ENCODE measurements at places on chromosomes 5 and 9.

GRCh38 chr5:71601222-71602026, 14.3 kb downstream of the MCCC2 start:
- peak; percentile 75 for DNase-seq

GRCh38 chr9:21549251-21549765, 67.2 kb upstream of the IFNE start:
- no peak for DNase-seq

- DNase-seq: no peak
Observed at GRCh38 chr9:114619191-114619761, 8.2 kb downstream of the TMEM268 start.

DNA sequence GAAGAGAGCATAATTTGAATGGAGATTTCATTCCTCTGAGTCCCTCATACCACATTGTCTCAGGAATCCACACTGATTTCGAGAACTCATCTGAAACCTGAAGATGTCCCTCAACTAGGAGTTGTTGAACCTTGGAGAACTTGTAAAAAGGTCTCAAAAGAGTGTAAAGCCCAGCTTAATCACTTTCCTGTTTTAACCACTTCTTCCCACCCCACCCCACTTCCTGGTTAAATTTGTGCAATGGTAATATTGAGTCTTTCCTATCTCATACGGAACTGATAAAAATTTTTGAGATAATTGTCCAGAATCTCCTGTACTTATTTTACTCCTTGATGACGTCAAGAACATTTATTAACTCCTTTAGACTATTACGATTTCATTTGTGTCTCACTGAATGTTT, 240.7 kb downstream of the ARRDC3 start:
- no peak for DNase-seq

DNA sequence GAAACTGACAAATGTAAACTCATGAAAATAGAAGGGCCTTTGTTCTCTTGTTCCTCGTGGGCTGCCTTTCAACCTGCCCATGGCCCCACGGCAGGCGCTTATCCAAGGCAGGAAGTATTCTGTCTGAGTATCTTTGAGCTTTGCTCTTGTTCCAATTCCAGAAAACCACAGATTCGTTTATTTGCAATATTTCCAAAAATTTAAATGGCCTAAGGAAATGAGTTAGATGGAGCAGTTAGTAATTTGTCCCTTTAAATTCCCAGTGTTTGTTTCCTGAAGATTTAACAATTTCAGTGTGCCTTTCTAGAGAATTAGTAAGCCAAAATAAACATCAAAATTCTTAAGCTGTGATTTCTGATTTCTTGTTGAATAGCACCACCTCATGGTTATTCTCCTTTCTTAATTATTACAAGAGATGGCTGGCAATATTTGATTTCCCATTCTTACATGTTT, 299.4 kb upstream of the RASA1 start:
- DNase-seq: no peak

DNA sequence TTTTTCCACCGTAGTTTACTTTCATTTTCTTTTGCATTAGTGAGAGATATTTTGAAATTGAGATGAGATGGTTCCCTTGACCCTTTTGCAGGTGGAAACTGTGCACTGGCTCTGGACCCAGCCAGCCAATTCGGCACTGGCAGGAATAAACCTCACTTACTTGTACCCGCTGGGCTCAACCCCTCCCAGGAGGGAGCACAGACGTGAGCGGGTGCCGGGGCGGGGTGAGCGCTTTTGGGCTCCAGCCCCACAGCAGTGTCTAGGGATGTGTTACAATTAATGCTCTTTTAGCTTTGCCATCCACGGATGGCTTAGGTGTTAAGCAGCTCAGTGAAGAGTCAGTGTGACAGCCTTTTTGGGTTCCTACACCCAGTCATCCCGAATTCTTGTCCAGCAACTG, 766.1 kb upstream of the CHD1 start:
- DNase-seq: no peak

DNA sequence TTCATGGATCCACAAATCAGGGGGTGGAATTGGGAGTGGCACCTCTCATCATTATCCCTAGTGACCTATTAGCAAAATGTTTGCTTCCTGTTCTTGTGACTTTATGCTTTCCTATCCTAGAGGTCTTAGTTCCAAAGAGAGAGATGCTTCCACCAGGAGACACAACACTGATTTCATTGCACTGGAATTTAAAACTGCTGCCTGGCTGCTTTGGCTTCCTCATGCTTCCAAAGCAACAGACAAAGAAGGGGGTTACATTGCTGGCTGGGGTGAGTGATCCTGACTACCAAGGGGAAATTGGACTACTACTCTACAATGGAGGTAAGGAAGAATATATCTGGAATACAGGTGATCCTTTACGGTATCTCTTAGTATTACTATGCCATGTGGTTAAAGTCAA, 69.2 kb upstream of the SH3GL2 start:
- DNase-seq: no peak

DNA sequence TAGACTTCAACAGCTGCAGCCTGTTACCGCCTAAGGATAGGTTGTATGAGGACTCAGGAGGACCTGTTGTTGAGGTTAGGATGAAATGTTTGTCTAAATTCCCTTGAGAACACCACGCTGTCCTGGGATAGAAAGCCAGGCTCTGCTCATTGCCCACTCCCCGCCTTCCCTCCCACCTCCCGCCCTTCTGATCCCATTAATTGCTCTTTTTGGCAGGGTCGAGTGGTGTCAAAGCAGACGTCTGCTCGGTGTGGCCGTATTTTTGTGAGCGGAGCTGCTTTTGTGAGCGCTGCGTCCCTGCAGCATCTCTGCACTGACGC, 62.3 kb downstream of the SPATA31C2 start:
- DNase-seq: no peak

GRCh38 chr5:157390551-157391297, 69.3 kb upstream of the NIPAL4 start:
- DNase-seq: peak; percentile 81

DNA sequence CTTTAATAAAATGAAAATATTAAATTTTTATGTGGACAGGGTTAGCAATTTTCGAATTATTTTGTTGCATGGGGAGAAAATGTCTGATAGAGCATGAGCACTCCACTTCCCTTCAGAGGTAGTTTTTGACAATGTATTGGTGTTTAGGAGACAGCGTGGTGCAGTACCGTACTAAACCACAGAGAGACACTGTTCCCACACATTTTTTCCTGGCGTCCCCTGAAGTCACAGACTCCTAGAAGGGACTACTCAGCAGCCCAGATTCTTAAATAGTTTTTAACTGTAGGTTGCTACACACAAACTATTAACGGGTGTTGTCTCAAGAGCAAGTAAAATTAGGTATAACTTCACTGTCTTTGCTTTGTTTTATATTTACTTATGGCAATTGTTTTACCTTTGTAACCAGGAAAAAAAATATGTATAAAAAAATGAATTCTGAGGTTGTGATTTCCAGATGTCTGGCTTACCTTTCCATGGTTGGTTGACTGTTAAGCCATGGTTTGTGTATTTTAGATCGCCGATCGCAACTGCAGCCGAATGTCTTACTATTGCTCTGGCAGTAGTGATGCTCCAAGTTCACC, 171.2 kb downstream of the DOCK8 start:
- DNase-seq: peak; percentile 57

GRCh38 chr9:22119522-22120158, 110.5 kb upstream of the CDKN2B start:
- no peak for DNase-seq

GRCh38 chr5:98705841-98706240, 67.6 kb upstream of the RGMB start:
- DNase-seq: no peak

DNA sequence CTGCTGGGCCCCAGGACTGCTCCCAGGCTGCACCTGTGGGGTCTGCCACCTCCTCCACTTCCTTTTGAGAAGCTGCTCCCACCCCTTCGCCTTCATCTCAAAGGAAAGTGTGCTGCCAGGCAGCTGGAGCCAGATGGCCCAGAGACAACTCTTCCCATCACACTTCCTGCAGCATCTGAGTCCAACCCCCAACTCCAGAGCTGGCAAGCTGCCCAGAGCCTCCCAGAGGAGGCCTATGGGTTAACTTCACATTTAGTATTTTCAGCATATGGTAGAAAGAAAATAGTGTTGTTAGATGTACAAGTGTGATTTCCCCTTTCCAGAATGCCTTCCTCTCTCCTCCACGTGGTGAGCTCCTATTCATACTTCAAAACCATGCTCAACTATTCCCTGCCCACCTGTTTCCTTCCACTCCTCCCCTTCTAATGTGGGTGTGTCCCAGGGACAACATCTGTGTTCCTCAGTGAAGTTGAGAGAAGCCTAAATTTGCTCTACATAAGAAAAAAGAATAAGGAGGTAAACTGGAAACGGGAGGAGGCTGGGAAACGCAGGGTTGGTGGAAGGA, 38.6 kb upstream of the KCNMB1 start:
- DNase-seq: no peak

DNA sequence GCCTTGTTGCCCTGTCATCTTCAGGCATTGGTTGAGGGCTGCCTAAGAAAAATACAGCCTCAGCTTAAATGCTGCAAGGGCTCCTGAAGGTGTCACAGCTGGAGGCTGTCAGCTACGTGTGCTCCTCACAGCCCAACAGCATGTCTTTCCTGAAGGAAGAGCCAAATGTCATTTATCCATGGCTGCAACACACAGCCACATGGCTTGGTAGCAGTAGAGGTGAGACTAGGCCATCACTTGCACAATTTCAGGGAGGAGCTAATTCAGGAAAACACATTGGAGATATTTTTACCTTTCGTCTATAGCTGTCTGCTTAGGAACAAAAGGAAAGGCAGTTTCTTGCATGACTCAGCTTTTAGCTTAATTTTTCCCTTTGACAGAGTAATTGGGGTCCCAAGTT, 260.7 kb downstream of the SYK start:
- no peak for DNase-seq

GRCh38 chr9:6417186-6417585, 4.2 kb downstream of the UHRF2 start:
- DNase-seq: no peak

GRCh38 chr9:89923961-89924504, 319.2 kb downstream of the GADD45G start:
- no peak for DNase-seq

GRCh38 chr9:83932011-83932410, 10.8 kb upstream of the KIF27 start:
- DNase-seq: no peak

Data from ureter (tissue), 1 donor.